ENCODE measurements at places on chromosomes 7 and 10.

GRCh38 chr10:65660006-65660405 lies 1265.8 kb upstream of the LRRTM3 start:
- DNase-seq, result no peak

DNA sequence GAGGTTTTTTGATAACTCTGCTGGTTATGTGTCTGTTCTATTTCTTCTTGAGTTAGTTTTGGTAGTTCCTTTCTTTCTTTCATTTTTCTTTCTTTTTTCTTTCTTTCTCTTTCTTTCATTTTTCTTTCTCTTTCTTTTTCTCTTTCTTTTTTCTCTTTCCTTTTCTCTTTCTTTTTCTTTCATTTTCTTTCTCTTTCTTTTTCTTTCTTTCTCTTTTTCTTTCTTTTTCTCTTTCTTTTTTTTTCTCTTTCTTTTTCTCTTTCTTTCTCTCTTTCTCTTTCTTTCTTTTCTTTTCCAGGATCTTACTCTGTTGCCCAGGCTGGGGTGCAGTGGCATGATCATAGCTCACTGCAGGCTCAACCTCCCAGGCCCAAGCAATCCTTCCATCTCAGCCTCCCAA lies 20.4 kb upstream of the RHBDD2 start:
- no peak for DNase-seq

DNA sequence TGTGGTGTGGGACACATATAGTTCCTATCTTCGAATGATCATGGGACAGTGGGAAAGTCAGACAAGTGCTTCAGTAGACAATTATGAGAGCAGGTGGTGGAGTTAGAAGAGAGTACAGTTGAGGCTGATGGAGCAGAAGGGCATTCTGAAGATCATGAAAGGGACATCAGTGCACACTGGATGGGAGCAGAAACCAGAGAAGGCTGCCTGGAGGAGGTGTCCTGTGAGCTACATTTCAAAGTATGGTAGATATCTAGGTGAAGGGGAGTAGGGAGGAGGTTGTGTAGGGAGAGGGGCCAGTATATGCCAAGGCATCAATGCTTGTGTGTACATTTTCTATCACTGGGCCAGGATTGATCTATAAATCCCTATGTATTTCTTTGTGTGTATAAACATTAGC lies 100.2 kb upstream of the PDCD4 start:
- DNase-seq, result no peak

GRCh38 chr7:44201813-44202212 lies 1.0 kb downstream of the YKT6 start:
- no peak for DNase-seq

Data from activated T-cell treated with anti-CD3 and anti-CD28 coated beads, Interleukin-2, amount 50 U/mL, for 1 hour (primary cell).